ELF-1 (cell line): ENCODE measurements at places on chromosomes 7 and 10.

- peak; percentile 34 for DNase-seq
Observed at GRCh38 chr10:77638321-77639101, 903 bp upstream of the KCNMA1 start.

DNA sequence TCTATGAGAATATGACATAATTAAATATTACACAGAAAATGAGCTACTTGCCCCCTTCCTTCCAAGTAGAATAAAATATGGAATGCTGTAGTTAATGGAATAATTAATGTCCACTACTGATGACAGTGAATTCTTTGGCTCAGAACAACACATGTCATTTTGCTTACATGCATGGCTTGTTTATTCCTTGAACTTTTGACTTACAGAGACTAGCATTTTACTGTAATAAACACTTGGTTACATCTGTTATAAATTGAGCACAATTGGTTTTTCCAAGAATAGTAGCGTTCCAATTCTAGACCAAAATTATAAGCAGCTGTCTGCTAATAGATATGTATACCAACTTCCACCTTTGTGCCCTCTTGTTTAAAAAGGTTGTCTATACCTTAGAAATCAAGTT, 286.7 kb downstream of the OTUD1 start:
- DNase-seq, result no peak

- DNase-seq, result peak; percentile 30
Observed at GRCh38 chr7:108448584-108449505, 7.4 kb downstream of the NRCAM start.

- no peak for DNase-seq
Observed at GRCh38 chr10:50896721-50897120, 11.3 kb upstream of the A1CF start.

DNA sequence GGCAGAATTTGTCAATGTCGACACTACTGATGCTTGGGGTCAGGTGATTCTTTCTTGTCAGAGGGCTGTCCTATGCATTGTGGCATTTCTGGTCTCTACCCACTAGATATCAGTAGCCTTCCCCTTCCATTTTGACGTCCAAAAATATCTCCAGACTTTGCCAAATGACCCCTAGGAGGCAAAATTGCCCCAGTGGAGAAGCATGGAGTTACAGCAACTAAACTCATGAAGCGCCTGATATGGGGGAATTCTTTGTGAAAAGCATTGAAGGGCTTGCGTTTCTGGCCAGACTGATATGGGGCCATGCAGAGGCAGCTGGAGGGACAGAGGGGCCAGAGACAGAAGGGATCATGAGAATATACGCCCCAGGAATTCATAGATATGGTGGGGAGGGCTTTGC, 43.6 kb downstream of the ADRB1 start:
- DNase-seq, result no peak

DNA sequence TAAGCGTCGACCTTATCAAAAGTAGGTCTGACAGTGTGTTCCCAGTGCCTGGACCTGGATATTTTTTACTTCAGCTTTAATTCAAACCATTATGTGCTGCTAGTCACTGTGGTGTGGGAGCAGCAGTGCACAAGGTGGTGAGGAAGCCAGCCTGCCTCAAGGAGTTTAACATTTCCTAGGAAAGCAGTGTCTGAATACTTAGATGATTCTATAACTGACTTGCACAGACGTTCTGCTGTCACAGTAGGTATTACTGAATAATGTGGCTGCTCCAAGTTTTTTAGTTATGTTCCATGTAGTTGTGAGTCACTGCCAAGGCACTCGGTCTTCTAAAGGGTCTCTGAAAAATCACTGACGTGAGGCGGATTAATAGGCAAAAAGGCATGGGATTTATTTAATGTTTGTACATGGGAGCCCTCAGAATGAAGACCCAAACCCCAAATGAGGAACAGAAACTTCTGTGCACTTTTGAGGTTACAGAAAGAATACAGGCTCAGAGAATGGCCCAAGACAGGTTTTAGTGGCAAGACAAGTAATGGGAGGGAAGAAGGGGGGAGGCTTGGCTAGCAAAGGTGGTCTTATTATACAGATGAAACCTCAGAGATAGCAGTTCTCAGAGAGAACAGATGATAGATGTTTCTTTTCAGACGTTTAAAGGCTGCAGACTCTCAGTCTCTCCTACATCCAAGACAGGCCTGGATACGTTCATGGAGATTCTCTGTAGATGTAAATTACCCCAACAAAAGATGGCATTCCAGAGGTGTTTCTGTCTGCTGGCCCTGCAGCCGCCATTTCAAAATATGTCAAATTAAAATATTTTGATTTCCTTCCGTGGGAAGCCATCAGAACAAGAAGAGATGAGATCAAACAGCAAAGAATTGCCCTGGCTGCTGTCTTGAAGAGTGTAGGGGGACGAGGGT, 209.3 kb downstream of the SDK1 start:
- DNase-seq, result no peak

DNA sequence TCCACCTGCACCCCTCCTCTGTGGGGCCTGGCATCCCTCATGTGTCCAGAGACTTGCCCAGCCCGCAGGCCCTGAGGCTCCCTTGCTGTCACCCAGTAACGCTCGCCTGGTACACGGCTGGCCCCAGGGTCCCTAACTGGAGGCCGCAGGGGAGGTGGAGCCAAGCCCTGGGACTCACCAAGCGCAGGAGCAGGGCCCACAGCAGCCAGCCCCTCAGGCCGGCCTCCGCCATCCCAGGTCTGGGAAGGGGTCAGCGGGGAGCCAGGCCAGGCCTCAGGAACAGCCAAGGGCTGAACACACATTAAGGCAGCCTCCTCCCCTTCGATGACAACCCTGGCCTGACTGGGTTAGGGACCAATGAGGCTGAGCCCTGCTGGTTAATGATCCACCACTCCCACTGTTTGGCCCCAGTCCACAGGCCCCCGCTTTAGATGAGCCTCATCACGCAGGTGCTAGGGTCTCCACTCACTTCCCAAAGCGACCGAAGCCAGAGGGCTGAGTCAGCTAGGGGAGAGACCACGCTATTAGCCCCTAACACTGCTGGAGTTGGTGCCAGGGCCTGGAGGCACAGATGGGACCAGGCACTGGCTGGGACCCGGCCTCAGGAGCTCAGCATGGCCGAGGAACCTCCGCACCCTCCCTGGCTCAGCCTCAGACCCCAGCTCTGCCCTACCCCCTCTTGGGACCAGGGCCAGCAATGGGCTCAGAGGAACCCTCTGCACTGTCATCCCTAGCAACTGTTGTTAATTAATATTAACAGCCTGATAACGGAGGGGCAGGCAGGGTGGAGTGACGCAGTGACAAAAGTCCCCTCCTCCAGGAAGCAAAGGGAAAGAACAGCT, at the start of gene NPC1L1:
TSS of gene NPC1L1 (minus strand) at position 303 of the 842 bp plus-strand sequence. CDS start at position 232, 71 bp downstream.
- peak; percentile 44 for DNase-seq

DNA sequence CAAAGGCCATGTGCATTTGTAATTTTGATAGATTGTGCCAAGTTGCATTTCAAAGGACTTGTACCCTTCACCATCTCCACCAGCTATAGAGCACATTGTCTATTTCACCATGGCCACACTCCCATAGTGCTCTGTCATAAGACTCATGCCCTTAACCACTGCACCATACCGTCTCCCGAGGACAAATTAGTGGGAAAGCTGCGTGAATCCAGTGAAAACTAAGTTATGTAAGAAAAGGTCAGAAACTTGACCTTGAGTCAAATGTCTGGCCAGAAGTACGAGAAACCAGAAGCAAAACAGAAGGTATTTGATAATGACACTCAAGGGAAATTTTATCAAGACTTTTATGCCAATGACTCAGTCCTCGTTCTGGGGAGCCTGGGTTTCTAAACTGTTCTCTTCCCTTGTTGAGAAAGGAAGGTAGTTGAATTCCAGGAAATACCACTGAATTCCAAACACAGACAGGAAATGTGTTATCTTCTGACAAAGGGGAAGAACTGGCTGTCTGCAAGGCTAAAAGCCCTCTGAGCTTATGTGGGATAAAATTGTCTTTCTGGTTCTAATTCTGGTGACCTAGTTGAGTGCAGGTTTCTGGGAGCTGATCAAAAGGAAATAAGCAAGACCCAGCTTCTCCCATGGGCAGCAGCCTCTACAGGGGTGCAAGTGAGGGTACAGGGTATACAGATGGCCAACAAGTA, 49.7 kb downstream of the CDK1 start:
- DNase-seq, result no peak

DNA sequence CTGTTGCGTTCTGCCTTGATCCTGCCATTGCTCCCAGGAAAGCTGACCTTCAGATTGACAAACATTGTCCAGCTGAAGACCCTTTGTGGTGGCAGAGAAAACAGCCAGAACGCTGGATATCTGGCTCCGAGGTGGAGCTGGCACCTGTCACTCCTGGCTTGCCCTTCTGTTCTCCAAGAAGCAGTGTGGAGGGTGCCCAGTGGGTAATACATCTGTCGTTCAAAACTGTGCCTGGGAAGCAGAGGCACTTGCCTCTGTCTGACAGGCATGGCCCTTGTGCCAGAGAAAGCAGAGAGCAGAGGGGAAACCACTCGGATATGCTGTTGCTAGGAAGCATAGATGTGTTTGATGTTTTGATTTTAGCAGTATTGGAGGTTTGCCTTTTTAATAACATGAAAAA, 231.4 kb downstream of the BMPER start:
- no peak for DNase-seq

- no peak for DNase-seq
Observed at GRCh38 chr10:49257626-49258349, 41.2 kb upstream of the C10orf71 start.

DNA sequence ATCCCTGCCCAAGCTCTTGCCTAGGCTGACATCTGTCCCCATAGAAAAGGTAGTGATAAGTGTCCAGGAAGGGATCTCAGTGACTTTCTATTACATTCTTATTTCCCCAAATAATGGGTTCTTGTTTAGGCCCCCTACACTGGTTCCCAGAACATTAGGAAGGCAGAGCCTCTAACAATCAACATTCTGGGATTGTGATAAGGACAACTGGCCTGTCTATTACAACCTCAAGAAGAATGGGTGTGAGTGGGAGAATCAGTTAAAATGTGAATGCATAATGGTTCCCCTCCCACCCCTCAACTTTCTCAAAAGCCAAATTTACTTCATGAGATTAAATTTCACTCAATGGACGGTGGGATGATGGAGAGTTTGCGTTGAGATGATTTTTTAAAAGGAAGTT, 6.4 kb upstream of the ANKRD1 start:
- DNase-seq, result no peak

DNA sequence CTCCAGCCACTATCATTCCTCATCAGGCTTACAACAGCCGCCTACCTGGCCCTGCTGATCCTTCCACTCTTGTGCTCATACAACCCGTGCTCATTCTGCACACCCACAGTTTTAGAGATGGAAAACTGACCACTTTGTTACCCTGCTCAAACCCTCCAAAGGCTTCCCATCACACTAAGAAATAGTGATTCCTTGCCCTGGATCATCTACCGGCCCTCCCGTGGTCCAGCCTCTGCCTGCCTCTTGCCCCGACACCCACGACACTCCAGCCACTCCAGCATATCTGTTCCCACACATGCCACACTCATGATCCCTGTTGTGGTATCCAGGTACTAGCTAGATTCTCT, 36.8 kb downstream of the CCDC6 start:
- no peak for DNase-seq

GRCh38 chr10:52883996-52884871, 111.7 kb upstream of the MBL2 start:
- DNase-seq, result peak; percentile 75

DNA sequence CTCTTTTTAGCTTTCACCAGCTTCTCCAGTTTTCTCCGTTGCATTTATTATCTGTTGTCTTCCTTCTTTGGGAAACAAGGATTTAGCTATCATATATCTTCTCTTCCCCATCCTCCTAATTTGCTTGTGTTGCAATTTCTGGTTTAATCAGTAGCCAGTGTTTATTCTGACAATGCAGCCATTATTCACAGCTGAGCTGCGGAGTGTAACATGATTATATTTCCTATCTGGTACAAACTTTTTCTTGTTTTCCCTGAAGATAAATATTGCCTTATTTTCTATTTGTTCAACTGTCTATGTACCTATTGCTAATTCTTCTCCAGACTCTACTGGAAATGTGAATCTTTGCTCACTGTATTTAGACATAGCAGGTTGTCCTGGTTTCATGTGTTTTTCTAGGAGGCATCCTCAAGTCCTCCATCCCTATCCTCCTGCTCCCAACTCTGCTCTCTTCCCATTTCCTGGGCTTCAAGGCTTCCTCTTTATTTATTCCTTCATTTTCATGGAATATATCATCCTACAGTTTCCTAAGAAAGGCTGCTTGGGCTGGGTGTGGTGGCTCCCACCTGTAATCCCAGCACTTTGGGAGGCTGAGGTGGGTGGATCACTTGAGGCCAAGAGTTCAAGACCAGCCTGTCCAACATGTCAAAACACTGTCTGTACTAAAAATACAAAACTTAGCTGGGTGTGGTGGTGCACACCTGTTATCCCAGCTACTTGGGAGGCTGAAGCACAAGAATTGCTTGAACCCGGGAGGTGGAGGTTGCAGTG, 72.4 kb upstream of the KDM7A start:
- DNase-seq, result no peak

DNA sequence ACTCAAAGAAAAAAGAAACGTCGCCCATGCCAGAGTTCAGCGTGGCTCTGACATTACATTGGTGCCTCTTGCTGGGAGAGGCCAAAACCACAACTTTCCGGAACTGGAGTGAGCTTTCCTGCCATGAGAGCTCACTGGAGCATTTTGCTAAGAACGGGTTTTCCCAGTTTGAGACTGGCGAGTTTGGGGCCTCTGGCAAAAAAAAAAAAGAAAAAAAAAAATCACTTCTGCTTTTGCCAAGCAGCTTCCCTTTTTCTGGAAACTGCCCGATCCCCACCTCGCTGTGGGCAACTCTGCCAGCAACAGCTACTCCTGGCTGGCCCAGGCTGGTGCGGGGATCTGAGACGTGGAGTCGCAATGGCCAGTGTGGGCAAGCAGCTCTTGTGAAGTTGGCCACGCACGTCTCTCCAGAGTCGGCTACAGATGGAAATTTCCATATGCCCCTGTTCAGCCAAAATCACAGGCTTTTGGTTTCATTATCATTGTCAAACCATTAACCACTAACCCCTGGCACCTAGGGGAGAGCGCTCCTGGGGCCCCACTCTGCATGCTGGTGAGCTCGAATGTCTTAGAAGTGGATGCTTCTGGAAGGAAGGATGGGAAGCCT, 25.7 kb downstream of the PRKAG2 start:
- DNase-seq, result peak; percentile 45

DNA sequence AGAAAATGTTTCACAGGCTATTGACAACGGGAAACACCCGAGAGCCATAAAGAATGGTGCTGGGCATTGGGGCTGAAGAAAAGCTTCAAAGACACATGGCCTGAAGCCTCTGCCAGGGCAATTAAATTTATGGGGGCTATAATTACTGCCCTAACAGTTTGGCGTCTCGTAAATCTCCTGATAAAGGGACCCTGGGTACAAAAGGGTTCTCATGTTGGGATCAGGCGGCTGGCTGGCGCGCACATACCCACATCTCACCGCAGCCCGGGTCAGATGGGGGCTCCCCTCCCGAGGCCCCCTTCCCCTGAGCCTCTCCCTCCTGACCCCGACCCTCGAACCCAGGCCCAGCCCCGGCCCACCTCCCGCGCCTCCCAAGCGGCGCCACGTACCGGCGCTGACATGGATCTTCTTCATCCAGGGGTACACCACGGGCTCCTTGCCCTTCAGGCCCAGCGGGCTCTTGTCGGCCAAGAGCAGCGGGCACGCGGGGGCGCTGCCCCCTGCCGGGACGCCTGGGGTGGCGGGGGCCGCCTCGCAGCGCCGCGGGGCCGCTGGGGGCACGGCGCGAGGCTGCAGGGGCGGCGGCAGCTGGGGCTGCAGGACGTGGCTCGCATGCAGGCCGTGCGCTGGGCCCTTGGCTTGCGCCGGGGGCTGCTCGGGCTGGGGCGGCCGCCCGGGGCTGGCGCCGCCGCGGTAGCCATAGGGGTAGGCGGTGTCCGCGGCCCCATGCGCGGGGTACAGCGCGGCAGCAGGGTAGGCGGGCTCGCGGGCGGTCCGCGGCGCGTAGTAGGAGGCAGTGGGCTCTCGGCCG, 623 bp downstream of the HOXA4 start:
- DNase-seq, result peak; percentile 46

- no peak for DNase-seq
Observed at GRCh38 chr7:29971566-29972314, 17.9 kb downstream of the SCRN1 start.
